ENCODE measurements at places on chromosomes 2 and 18.

GRCh38 chr2:213500881-213501280 is 216.6 kb downstream of the SPAG16 start:
- no peak for DNase-seq

- no peak for DNase-seq
These were observed 55.4 kb downstream of the CDC42EP3 start for GRCh38 chr2:37615804-37616676.

- DNase-seq = no peak
These were observed 1.3 kb downstream of the ATP5F1A start for GRCh38 chr18:46096651-46097300.

DNA sequence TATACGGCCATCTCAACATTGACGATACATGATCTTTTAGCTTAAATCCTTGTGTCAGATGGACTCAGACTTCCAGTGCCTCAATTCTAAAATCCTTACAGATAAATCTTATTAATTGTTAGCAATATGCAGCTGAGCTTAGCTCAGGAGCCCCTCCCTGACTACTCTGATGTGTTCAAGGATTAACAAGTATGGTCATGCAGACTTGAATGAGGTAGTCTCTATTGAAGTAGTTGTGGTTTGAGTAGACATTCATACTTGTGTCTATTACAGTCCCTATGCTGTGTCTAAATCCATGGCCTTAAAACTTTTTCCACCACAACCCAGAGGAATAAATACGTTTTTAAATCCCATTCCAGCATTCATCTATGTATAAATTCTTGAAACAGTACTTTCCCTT is 119.5 kb downstream of the NUP35 start:
- DNase-seq = no peak

- DNase-seq = no peak
These were observed 2.7 kb downstream of the GPC1 start for GRCh38 chr2:240437861-240438809.

- no peak for DNase-seq
These were observed 25.9 kb downstream of the DPP10 start for GRCh38 chr2:114468343-114468742.

DNA sequence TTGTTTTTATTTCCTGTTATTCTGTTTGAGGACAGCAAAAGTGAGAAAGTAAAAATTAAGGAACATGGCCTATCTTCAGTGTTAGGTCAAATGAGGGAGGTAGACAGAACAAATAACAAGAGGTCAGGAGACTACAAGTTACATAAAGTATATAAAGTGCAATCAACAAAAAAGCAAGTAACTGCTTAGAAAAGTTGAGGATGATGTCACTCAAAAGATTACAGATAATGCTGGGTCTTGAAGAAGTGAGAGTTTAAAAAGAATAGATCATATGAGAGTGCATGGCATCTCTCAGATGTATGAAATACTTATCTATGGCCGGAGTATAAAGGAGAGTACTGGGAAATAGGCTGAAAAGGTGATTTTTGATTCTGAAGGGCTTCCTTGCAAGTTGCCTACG is 79.9 kb downstream of the LNPK start:
- DNase-seq = no peak

- DNase-seq = no peak
These were observed 370.7 kb upstream of the MEX3C start for GRCh38 chr18:51568151-51568550.

DNA sequence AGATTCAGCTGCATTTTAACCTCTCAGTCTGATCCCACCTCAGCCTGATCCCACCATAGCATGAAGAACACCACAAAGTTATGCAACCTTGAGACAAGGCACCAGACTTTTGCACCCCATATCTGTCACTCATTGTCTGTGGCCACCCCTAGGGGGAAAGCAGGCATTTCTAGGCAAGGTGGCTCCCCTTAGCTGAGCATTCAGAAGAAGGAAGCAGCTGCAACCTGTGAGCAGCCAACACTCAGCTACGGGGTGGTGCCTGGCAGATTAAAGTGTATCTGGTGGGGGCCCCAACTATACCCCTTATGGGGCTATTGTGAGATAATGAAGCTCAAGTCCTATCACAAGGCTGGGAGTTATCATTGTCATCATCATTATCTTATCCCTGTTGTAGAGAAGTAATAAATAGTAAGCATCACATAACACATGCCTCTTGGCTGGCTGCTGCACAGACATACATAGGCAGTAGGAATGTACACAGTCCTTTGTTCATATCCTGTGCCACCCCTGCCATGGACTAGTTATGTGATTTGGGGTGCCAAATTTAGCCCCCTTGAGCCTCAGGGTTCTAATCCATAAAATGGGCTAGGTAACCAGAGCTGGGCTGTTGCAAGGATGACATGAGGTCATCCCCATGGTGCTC is 20.6 kb upstream of the TMEM163 start:
- no peak for DNase-seq

- no peak for DNase-seq
These were observed 89.9 kb upstream of the HPCAL1 start for GRCh38 chr2:10212827-10213226.

DNA sequence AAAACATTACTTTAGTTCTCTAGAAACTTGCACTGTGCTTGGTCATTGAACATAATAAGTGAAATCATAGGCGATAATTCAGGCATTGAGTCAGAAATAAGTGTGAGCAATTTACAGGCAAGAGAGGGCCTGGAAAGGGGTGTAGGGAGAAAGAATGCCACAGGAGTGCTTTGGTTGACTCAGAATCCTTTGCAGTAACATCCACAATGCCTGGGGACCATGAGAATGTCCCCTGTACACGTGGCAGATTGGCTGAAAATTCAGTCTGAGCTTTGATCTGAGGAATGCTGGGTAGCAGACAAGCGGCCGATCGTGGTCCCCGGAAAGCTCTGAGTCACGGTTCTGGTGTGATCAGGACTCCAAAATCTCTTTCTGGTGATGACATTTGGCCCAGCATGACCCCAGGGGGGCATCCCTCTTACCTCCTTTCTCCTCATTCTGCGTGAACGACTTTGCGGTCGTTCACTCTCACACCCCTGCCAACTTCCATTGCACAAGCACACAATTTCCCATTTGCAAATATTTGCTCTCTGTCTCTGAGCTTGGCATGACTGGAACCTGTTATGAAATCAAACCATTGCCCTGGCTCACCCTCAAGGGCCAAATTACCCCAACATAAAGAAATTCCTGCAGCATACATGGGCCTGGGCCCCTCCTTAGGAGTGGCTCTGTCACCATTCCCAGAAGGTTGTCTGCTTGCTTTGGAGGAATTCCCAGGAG is 305.0 kb upstream of the EPAS1 start:
- no peak for DNase-seq

DNA sequence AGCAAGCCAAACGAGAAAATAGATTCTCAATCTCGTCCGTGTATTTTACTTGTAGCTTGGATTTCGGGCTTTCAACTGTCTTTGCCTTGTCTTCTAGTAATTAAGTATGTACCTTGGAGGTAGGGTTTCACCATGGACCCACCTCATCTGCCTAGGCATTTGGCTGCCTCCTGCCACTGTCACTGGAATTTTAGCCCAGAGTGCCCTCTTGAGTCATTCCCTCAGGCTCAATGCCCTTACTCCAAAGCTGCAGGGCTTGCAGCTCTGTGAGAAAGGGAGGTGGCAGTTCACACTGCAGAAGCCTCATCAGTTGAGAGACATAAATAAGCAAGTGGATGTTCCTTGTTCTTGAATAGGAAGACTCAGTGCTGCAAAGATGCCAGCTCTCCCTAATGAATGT is 89.6 kb downstream of the VSNL1 start:
- no peak for DNase-seq

DNA sequence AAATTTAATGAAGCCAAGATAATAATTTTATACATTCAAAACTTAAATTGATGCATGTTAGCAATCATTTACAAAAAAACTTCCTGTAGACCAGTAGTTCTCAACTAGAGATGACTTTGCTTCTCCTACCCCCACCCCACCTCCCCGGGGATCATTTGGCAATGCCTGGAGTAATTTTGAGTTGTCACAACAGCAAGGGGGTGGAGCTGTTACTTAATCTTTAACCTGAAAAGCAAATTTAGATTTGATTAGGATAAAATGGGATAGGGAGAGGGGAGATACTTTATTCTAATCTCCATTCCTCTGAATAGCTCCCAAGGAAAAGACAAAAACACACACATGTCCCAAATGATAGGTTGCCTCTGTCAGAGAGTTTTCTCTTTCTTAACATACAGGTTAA is 4.2 kb downstream of the SLC40A1 start:
- DNase-seq = no peak

GRCh38 chr2:74233648-74234047 is 35.2 kb downstream of the MTHFD2 start:
- DNase-seq = no peak

DNA sequence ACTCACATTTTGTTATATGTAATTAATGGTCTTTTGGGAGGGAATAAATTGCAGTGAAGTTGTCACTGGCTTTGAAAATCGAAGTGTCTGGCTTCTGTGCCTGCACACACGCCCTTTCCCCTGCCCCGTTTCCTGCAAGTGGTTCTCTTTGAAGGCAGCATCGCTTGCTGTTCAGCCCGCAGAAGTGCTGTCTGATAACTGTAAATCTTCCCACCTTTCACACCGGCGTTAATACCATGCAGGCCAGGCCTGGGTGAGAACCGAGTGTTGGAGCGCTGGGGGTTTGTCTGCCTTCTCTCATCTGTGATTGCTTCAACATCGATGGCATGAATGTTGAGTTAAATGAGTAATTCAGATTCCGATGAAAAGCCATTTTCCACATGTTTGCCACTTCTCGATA is 37.9 kb upstream of the RPL31 start:
- no peak for DNase-seq

DNA sequence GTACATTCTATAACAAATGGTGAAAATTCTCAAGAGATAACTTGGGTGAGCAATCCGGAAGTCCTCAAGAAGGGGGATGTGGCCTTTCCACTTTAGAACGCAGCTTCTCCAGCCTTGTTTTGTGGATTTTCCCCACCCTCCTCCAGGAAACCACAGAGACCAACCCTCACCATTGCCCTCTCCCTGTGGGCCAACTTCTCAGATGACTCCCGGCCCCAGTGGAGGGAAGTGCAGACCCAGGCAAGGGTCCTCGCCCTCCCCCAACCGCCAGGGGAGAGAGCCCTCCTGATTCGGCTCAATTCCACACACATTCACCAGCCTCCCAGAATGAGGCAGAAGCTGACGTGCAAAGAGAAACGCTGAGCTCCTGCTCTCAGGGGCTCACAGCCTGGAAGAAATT is 277.2 kb downstream of the EIPR1 start:
- DNase-seq = no peak
